ENCODE measurements at places on chromosomes 13 and 19.
A peak's percentile ranks its signal among the peaks of the same experiment; 100 is the strongest.

GRCh38 chr19:6212403-6213265, 67.1 kb downstream of the MLLT1 start:
- no peak for DNase-seq

DNA sequence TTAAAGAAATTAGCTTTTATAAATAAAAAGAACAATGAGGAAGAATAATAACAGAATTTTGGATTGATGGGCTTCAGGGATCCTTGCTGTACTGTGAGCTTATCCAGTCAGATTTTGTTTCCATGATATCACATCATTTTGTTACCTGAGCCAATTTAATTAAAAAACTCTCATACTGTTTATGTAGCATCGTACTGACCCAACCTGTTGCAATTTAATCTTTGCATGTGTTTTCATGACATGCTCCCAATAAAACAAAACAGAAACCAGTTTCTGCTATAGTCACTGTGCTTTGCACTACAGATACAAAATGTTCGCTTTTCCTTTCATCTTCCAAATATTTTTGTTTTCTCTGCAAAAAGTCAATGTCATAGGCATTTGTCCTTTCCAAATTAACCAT, 109.7 kb upstream of the RNF113B start:
- no peak for DNase-seq

DNA sequence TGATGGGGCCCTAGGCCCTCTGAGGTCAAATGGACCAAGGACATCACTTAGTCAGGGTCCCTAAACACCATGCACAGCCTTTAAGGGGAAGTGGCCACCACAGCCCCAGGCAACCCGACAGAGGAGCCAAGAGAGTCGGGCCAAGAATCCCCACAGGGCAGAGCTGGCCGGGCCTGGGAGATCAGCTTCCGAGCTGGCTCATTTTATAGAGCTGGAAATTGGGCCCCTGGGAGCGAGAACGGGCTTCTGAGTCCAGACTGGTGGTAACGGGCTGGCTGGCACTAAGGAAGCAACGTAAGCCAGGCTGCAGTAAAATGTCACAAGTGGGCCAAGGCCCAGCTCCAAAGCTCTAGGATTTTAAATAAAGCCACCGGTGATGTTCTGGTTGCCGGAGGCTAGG, 51.1 kb downstream of the HSPH1 start:
- DNase-seq = no peak

GRCh38 chr19:7783991-7784423, 21.0 kb downstream of the CLEC4M start:
- DNase-seq = no peak

GRCh38 chr19:12786141-12786870, 5.0 kb upstream of the JUNB start:
- no peak for DNase-seq

- DNase-seq = no peak
Measured at GRCh38 chr13:97526556-97526955, 92.6 kb downstream of the RAP2A start.

DNA sequence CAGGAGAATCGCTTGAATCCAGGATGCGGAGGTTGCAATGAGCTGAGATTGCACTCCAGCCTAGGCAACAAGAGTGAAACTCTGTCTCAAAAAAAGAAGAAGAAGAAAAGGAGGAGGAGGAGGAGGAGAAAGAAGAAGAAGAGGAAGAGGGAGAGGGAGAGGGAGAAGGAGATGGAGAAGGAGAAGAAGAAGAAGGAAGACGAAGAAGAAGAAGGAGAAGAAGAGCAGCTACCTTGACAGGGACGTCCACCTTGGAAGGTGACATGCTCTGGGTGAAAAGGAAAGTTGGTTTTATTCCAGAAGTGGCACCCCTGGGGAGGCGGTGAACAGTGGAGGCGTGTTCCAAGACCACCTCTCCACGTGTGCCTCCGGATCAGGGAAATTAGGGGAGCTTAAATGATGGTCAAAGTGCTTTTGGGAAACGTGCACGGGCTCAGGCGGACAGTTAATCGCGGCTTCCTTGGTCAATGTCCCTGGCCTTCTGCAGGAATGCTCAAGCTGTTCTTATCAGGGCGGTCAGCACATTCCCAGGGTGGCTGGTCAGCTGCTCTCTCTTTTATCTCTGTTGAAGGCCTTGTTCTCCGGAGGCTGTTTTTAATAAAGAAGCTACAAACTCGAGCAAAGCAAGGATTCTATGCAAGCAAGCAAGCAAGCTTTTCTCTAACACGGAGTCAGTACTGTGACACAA, 78.9 kb upstream of the PEG3 start:
- no peak for DNase-seq

- no peak for DNase-seq
Measured at GRCh38 chr13:43200736-43201135, 177.3 kb downstream of the DNAJC15 start.

DNA sequence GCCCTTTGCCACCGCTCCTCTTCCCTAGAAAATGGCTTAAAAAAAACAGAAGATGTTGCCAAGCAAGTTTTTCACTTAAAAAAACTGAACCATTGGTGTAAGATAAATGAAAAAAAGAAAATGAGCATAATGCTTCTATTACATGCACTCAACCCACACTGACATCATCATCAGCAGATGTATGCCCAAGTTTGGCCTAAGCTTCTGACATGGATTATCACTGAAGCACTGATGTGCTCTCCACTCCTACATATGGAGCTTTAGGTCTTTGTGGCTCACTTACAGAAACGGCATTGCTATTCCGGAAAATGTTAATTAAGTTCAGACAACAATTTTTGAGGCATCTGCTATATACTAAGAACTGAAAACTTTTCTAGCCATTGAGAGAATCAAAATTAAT, 8.0 kb downstream of the RXFP2 start:
- DNase-seq = no peak

- no peak for DNase-seq
Measured at GRCh38 chr13:41006306-41006705, 12.8 kb downstream of the ELF1 start.

- no peak for DNase-seq
Measured at GRCh38 chr19:39832341-39833083, 1.4 kb downstream of the DYRK1B start.

DNA sequence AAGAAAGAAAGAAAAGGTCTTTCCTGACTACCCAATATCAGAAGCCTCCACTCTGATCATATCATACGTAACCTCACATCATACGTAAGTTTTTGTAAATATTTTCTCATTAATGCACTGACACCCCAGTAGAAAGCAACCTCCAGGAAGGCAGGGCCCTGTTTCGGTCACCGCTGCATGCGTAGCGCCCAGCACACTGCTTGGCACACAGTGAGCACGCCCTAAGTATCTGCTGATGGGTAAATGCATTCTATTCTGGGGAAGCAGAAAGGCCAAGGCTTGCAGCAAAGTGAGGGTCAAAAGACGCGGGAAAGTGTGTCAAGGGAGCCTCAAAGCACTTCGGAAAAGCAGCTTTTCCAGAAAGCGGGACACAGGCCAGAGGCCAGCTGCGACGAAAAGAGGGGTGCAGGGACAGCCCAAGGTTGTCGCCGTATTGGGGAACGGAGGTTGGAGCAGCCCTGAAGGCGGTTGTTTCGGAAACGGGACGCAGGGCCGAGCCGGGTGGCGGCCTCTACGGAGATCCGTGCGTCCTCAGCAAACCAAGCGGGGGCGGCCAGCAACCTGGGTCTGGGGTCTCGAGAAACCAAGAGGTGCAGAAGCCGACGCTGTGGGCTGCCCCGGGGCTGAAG, 463 bp downstream of the SUGP1 start:
- no peak for DNase-seq

GRCh38 chr19:10005632-10006334, 4.5 kb downstream of the COL5A3 start:
- no peak for DNase-seq

DNA sequence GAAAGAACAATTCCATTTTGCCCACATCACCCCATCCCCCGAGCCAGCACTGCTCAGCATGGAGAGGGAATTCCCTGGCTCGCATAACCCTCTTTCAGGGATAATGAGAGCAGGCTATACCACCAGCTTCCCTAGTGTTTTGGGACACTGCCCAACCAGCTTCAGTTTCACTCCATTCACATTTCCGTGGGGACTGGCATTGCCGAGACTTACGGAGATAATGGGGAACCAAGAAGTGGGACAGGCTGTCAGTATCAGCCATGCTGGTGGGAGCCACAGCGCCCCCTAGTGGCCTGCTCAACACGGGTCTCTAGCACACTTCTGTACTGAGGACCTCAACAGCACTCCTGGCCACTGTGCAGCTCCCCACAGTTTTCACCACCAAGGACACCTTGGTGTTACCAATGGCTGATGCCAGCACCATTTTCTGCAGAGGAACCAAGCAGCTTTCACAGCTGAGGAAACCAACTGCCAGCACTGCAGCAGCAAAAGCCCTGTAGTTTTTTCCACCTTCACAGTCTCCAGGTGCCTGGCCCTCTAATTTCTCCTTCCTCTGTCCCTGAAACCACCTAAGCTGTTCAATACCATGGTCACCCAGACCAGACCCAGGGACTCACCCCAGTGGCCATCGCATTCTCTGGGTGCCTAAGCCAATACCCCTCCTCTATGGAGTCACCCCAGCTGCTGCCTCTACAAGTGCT, 23.7 kb downstream of the SLC6A16 start:
- DNase-seq = peak; percentile 74

GRCh38 chr13:46383383-46383782, 3.7 kb downstream of the RUBCNL start:
- DNase-seq = no peak

- DNase-seq = no peak
Measured at GRCh38 chr13:29589234-29589633, 6.3 kb downstream of the SLC7A1 start.

DNA sequence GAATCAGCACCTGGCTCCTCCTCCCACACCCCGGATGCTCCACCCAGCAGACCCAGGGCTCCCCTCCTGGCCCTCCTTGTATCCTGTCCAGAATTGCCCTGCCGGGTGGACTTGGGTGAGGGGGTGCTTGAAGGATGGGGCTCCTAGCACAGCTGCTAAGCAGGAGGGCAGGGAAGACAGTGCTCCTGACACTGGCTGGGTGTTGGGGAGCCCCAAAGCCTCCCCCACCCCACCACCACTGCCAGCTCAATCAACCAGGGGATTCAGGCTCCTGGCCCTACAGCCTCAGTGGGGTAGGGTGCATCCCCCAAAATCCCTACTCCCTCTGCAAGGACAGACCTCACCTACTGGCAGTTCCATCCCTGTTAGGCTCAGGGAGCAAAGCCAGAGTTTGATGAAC, 2.6 kb upstream of the CYP4F11 start:
- no peak for DNase-seq

DNA sequence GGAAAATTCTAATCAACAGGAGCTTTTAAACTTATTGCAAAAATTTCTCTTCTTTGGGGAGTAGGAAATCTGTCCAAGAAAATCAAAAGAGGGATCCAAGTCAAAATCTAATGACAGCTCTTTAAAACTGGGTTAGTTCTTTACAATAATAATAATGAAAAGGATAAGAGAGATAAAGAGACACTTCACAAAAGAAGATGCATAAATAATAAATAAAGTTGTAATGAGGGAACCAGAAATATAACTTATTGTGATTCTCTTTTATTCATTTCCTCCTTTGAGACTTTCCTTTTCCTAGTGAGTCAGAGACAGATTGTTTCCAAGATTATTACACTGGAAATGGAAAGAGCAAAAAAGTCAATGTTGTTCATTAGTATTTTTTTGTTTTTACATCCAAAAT, 1029.3 kb downstream of the PCDH17 start:
- no peak for DNase-seq

- DNase-seq = no peak
Measured at GRCh38 chr13:91031508-91031907, 316.0 kb upstream of the MIR17HG start.

GRCh38 chr13:90320664-90321063, 1026.8 kb upstream of the MIR17HG start:
- DNase-seq = no peak

- no peak for DNase-seq
Measured at GRCh38 chr13:93460005-93460404, 233.4 kb downstream of the GPC6 start.

DNA sequence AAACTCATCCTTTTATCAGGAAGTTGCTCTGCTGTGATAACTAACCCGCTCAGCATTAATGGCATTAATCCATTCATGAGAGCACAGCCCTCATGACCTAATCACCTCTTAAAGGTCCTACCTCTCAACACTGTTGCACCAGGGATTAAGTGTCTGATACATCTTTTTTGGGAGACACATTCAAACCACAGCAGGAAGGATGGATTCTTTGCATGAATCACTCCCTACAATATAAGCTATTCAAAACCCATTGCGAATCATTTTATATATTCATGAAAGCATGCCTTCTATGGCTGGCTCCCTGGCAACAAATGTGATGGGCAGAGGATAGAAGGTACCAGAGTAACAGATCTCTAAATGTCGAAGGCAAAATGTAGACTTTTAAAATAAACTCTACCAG, 27.6 kb downstream of the ARL11 start:
- no peak for DNase-seq

DNA sequence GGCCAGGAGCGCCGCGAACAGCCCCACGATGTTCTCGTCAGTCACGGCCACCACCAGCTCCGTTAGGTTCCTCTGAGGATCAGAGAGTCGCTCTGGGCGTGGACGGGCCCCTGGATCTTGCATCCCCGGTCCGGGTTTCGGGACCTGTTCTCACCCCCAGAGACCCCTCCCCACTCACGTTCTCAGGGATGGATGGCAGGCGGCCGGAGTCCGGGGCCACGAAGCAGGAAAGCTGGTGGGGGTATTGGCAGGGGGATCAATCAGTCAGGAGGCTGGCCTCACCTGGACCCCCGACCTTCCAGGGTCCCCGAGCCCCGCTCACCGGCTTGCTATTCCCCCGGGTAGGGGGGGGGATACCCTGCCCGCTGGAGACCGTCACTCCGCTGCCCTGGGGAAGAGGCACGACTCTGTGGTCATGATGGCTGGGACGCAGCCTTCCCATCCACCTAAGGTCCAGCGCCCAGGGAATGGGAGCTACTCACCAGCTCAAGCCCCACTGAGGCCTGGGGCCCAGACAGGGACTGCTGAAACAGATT, 4.6 kb downstream of the DENND1C start:
- DNase-seq = no peak

- no peak for DNase-seq
Measured at GRCh38 chr19:18776288-18776594, 14.9 kb downstream of the COMP start.

DNA sequence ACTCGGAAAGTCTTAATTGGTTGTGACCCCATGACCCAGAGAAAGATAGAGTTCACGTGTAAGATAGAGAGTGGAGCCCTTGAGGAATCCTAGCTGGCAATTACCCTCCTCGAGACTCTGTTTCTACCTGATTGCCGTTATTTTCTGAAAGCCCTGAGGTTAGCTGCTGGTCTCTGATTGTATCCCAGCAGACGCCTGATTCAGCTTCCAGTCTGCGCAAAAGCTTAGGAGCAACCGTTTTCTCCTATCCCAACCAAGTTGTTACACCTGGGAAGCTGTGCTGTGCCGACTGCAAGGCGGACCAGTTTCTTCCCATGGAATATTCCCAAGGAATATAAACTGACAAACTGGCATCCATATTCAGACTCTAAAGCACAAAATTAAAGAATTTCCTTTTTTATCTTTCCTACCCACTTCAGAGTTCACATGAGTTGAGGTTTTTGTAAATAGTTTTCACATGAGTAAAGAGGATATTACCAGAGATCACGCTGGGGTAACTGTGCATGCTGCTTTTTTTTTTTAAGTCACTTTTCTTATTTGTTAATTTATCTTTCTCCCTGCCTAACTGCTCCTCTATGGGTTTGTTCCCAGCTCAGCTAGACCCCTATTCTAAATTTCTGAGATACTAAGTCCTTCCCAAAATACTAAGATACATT, 1.5 kb upstream of the TRPC4 start:
- DNase-seq = no peak
